ENCODE measurements at places on chromosomes 12 and 14. TPM values are rescaled to one million over a fixed set of nuclear protein-coding genes. Genes with fewer than 3 reads are reported as not detected.

- no peak for DNase-seq
These were observed 126.6 kb downstream of the PPM1H start for GRCh38 chr12:62808166-62808879.

- DNase-seq = no peak
These were observed 224.2 kb upstream of the PWP1 start for GRCh38 chr12:107461222-107461975.

GRCh38 chr12:8678661-8679111, 16.1 kb upstream of the MFAP5 start:
- no peak for DNase-seq

DNA sequence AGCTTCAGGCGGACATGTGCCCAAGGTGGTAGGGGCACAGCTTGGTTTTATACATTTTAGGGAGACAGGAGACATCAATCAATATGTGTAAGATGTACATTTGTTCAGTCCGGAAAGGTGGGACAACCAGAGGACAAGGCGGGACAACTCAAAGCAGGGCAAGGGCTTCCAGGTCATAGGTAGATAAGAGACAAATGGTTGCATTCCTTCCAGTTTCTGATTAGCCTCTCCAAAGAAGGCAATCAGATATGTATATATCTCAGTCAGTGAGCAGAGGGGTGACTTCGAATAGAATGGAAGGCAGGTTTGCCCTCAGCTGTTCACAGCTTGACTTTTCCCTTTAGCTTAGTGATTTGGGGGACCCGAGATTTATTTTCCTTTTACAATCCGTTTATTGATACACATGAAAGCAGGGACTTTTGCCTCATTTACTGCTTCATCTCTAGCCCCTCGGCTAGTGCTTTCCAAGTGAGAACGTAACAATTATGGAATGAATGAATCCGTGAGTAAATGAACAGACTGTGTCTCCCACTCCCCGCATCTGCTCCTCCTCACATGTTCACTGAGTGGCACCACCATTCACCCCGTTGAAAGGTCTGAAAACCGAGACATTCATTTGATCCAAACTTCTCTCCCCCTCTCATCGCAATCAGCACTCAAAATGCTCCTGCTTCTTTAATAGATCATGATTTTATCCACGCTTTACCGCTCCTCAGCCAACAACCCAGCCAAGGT, 6.9 kb upstream of the HSPB8 start:
- no peak for DNase-seq

DNA sequence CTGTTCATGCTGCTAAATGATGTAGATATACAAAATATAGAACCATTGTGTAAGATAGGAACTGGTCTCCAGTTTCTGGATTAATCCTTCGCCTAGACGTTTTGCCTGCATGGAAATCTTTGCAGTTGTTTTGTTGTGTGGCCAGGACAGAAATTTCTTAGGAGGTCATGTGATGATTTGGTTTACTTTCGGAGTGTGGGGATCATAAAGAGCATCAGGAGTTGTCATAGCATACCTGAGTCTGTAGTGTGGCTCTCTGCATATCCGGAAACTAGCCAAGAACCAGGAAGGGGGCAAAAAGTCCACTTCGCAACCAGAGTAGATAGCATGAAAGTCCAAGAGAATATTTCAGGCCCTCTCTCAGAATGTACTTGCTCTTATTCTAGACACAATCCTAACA, 3.1 kb downstream of the SAMD4A start:
- DNase-seq = no peak

- DNase-seq = no peak
These were observed 14.2 kb downstream of the NOXRED1 start for GRCh38 chr14:77409131-77409533.

Gene SYNDIG1L
- not detected for total RNA-seq

- no peak for DNase-seq
These were observed 305.2 kb upstream of the FOXG1 start for GRCh38 chr14:28461389-28461788.

- no peak for DNase-seq
These were observed 58.9 kb downstream of the DAD1 start for GRCh38 chr14:22530127-22530526.

- DNase-seq = no peak
These were observed 6.4 kb upstream of the HOXC11 start for GRCh38 chr12:53966385-53967133.

Gene ANG
- total RNA-seq = 38.9 TPM

GRCh38 chr14:72111911-72112310, 179.7 kb downstream of the RGS6 start:
- no peak for DNase-seq

- no peak for DNase-seq
These were observed 41.8 kb upstream of the CORO1C start for GRCh38 chr12:108772891-108773797.

Gene OR4E2
- total RNA-seq = not detected

- no peak for DNase-seq
These were observed 6.0 kb downstream of the VSX2 start for GRCh38 chr14:74245292-74245691.

Gene EFS
- total RNA-seq = 15.5 TPM

Gene LMBR1L
- 46.1 TPM for total RNA-seq

Gene DYNLL1
- total RNA-seq = 142 TPM

GRCh38 chr14:54209511-54210250, 187.1 kb upstream of the CDKN3 start:
- DNase-seq = no peak

Gene PLEKHD1
- total RNA-seq = 0.19 TPM

DNA sequence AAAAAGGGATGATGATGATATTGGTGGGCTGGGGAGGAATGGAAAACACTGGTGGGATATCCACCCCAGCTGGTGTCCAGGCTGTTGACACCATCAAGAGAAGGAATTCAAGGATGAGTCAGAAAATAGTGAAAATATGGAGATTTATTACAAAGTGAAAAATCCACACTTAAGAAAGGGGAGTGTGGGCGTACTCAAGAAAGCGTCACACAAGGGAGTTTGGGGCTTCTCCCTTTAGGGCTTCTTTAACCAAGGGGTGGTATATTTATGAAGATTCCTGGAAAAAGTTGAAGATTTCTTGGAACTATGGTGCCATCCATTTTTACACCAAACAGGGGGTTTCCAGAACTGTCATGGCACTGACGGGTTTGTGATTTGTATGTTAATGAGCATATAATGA, 63.1 kb upstream of the ARID2 start:
- DNase-seq = no peak

DNA sequence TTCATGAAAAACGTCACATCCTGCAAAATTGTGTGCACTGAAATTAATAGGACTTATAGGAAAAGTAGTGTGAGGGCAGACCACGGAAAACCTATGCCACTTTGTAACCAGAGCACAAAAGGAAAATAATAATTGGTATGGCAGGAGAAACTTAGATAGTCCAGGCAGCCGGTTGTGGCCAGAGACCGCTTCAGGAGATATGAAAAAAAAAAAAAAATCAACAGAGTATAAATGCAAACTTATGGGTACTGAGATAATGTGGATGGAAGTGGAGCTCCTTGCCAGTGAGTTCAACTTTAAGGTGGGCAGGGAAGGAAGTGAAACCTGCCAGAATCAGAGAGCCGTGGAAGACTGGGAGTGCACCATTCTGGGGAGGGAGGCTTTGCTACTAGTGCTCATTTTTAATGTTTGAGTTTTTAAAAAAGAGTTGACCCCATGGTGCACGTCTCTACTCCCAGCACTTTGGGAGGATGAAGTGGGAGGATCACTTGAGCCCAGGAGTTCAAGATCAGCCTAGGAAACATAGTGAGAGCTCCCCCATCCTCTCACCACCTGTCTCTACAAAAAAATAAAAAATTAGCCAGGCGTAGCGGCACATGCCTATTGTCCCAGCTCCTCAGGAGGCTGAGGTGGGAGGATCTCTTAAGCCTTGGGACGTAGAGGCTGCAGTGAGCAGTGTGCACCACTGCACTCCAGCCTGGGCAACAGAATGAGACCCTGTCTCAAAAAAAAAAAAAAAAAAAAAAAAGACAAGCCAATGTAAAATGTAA, 34.3 kb upstream of the METAP2 start:
- no peak for DNase-seq

- DNase-seq = no peak
These were observed 29.4 kb downstream of the ITPR2 start for GRCh38 chr12:26803552-26803951.

GRCh38 chr14:32077081-32078022, at the start of gene ARHGAP5:
Gene ARHGAP5, plus strand, starts transcription at chr14:32077304. Its CDS starts 13,366 bp downstream, at chr14:32090670.
- peak; percentile 91 for DNase-seq

DNA sequence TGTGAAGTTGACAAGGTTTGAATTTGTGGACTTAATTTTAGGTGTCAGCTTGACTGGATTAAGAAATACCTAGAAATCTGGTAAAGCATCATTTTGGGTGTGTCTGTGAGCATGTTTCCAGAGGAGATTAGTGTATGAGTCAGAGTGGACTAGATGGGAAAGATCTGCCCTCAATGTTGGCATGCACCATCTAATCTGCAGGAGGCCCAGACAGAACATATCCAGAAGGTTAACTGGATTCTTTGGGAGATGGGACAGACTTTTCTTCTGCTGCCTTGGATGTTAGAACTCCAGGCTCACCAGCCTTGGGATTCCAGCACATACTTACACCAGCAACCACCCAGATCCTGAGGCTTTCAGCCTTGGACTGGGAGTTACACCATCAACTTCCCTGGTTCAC, 14.1 kb downstream of the SGPP1 start:
- DNase-seq = no peak

DNA sequence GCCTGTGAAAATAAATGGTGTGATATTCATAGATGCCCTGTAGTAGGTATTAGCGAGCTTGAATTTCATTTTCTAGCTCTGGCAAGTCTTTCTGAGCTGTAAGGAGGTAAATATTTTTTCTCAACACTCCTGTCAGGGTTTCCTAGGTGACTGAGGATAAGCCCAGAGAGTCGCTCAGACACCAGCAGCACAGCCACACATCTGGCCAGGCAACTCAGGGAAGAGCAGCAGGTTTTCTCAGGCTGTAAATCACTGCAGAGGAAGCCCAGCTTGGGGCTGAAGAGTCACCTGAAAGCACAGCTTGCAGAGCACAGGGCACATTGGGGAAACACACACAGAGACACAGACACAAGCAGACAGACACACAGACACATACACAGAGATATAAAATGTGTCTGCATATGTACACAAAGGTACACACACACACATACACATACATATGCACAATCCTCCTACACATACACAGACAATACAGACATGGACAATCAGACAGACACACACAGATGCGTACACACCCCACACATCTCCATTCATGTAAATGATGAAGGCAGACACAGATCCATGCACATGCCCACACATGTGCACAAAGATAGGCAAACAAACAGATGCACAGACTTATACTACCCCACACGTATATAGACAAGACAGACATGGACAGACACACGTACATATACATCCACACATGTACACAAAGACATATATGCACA, 232.0 kb upstream of the TMTC1 start:
- no peak for DNase-seq

Gene B4GALNT1
- 2.7 TPM for total RNA-seq

DNA sequence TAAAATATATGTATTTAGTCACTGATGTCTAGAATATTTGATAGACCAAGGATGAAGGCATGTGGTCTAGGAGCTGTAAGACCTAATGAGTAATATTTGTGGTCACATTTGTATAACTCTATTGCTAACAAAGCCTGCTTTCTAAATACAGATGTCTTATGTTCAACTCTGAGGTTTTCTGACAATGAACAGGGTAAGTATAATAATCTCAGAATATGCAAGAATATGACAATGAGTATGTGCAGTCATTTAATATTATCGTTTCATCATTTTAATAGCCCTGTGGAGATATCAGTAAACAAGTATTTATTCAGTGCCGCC, 389.6 kb downstream of the LRIG3 start:
- DNase-seq = no peak

- DNase-seq = no peak
These were observed 47.9 kb downstream of the GTF2A1 start for GRCh38 chr14:81172881-81173280.

DNA sequence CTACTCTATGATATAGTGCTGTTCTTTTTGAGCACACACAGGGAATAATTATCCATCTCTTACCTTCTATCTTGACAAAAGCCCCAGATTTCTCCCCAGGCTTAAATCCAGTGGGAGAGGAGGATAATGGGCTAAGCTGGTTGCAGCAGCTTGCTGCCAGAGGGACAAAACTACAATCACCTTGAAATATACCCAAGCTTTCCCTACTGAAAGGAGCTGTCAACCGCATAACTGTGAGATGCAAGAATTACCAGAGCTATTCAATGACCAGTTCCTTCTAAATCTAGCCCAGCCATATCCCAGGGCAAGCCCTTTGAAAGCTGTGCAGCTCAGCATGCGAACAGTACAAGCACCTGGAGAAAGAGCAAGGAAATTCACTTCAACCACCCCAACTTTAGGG, 943 bp upstream of the MGAT4C start:
- no peak for DNase-seq
